ENCODE measurements at places on chromosomes 1 and 21. TPM values are rescaled to one million over a fixed set of nuclear protein-coding genes. Genes with fewer than 3 reads are reported as not detected.
A peak's percentile ranks its signal among the peaks of the same experiment; 100 is the strongest.

DNA sequence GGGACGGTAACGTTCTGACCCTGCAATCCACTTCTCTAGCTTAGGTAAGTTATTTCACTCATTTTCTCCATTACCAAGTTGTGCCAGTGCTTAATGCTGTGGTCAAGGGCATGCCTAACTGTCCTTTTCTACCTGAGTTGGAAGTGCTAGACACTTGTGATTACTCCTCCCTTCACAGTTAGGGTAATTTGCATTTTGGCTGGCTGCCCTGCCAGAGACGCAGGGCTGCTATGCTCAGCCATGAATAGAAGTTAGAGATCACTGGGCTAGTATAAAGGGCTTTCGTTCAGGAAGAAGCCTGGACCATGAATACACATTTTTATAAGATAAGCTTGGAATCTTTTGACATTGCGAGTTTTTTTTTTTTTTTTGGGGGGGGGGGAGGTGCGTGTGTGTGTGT, 633.2 kb upstream of the NEGR1 start:
- no peak for DNase-seq

- no peak for DNase-seq
Observed at GRCh38 chr1:150126811-150127210, 22.9 kb upstream of the PLEKHO1 start.

- no peak for DNase-seq
Observed at GRCh38 chr1:210344706-210345105, 16.0 kb downstream of the HHAT start.

- DNase-seq, result no peak
Observed at GRCh38 chr1:169999761-170000160, 74.7 kb downstream of the KIFAP3 start.

GRCh38 chr1:43007377-43008114, 48.9 kb upstream of the SLC2A1 start:
- peak; percentile 29 for DNase-seq

GRCh38 chr1:114745291-114745690, 12.5 kb downstream of the CSDE1 start:
- DNase-seq, result no peak

DNA sequence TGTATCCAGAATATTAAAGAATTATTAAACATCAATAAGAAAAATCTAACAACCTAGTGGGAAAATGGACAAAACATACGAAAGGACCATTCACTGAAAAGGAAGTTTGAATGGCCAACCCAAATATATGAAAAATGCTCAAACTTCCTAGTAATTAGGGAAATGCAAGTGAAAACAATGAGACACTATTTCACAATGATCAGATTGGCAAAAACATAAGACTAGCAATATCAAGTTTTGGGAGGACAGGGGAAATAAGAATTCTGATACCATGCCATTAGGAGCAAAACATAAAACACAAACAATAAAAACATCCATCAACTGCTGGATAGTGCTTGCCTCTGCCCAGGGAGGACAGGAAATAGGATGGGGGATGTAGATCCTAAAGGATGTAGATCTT, 14.3 kb downstream of the XCL2 start:
- DNase-seq, result no peak

- no peak for DNase-seq
Observed at GRCh38 chr1:60283690-60284089, 210.1 kb upstream of the C1orf87 start.

DNA sequence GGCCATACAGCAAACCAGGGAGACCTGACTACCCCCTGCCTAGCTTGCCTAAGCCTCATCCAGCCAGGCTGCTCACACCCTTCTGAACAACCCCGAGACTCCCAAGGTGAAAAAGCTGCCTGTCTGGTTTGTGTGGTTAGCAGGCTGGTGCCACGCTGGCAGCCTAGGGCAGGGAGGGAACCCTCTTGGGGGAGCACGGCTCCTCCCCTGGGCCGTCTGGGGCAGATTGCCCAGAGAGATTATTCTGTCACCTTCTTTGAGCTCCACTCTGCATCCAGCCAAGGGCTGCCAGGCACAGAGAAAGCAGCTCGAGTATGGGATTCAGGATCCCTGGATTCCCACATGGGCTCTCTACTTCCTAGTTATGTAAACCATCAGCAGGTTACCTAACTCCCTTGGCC, 27.5 kb upstream of the TCEA3 start:
- DNase-seq, result no peak

GRCh38 chr1:52604063-52604770, 2.0 kb downstream of the GPX7 start:
- DNase-seq, result no peak

GRCh38 chr1:188004849-188005248, 1176.1 kb downstream of the PLA2G4A start:
- DNase-seq, result no peak

DNA sequence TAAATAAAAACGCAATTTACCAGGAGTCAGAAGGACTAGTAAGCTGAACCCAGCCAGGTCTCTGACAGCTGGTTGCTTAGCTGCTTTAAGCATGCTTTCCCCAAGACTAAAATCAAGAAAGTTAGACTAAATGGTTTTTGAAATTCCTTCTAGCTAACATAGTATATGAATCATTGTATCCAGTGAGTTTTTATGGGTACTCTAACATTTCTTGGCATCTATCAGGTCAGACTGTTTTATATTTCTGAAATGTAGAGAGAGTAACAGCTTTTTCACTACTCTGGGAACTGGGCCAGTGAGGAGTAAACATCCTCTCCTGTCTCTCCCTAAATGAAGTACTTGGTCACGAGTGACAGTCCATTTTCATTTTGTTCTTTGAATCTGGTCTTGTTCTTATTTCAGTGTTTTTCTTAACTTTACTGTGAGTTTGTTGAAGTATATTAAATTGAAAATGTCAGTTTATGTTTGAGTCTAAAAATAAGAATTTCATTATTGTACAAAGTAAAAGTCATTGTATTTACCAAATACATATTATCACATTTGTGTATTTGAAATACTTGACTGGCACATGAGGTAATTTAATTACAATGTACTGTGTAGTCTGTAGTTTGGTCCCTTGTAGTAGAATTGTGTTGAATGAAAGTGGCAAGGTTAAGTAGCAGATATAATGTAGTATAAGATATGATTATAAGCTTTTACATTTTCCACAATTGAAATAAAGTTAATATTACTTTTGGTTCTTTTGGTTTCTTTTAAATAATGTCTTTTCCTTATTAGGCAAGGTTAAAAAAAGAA, 47.6 kb downstream of the PKN2 start:
- DNase-seq, result no peak

DNA sequence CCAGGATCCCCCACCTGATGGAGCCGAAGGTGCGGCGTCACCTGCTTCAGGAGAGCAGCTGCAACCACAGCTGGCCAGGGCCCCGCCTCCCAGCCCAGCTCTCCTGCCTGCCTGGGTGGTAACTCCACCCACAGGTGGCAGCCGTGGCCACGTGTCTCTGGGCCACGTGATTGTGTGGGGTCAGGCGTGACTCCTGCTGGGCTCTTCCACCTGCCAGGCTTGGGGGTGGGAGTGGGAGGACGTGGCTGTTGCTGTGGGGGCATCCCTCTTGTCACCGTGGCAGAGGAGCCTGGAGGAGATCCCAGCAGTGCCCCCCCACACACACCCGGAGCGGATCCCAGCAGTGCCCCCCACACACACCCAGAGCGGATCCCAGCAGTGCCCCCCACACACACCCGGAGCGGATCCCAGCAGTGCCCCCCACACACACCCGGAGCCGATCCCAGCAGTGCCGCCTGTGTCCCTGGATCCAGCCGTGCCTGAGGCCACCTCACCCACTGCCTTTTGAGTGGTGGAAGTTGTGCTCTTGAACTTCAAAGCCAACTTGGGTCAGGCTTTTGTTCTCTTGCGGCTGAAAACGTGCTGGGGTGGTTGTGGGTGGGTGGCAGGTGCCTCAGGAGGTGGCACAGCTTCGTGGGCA, 32.2 kb downstream of the POFUT2 start:
- DNase-seq, result no peak

DNA sequence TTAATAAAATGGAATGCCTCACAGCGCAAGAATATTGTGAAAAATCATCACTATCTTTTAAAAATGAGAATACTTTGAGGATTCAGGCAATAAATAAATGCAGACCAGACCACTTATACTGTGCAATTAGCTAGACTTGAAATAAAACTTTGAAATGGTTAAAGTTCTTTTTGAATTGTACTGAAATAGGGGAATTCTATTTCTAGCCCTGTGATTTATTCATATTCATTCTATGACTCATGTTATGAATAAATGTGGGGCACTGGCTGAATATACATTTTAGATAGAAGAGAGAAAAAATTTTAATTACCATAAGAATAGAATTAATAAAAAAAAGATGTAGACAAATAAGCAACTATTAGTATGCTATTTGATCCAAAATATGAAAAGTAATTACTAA, 16.4 kb upstream of the USP25 start:
- DNase-seq, result no peak

- DNase-seq, result no peak
Observed at GRCh38 chr1:99660496-99660895, 14.6 kb downstream of the PALMD start.

DNA sequence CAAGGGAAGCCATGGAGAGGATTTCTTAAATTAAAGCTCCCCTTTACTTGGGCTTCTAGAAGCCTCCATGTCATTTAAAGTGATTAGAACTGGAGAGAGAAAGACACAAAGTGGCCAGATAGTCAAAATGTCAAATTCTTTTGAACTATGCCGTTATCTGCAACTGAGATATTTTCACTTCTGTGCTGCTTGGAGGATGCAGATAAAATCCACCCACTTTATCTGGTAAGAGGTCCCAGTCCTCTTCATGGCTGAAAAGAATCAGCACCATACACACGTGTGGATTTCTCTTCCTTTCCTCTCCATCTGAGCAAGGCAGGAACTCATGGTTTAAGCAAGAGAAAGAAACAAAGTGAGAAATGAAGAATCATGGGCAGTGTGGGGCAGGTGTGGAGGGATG, 276.9 kb upstream of the RUNX1 start:
- no peak for DNase-seq

DNA sequence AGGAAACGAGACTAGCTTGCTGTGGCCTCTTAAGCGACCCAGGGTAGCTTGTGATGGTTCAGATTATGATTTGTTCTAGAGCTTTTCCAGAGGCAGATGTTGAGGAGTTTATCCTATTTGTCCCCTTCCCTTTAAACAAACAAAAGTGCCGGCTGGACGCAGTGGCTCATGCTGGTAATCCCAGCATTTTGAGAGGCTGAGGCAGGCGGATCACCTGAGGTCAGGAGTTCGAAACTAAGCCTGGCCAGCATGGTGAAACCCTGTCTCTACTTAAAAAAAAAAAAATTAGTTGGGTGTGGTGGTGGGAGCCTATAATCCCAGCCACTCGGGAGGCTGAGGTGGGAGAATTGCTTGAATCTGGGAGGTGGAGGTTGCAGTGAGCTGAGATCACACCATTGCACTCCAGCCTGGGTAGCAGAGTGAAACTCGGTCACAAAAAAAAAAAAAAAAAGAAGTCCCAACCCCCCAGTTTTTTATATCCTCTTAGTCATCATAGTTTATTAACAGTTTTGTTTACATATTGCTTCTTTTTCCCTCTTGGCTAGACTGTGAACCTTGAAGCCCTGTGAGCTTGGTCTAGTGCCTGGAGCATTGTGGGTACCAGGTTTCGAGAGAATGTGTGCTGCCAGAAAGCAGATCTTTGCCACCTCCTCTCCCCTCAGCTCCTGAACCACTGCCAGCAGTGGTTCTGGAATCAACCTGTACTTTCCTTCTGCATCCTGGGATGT, 29.8 kb downstream of the MAPKAPK2 start:
- DNase-seq, result no peak

DNA sequence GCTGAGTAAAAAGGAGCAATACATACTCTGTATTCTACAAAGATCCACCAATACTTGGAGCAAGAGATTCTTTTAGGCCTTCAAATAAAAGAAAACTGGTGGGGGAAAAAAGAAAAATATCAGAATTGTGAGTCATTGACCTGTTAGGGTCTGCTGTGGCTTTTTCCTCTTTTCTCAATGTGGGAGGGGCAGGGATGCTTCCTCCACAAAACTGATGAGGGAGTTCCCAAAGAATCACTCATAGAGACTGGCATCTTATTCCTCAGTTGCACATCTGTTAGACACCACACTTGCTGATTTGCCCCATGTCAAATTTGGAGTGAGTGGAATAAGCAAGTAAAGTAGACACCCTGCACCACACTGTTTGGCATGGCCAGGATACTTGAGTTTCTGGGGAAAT, 16.6 kb downstream of the C1orf141 start:
- DNase-seq, result no peak

DNA sequence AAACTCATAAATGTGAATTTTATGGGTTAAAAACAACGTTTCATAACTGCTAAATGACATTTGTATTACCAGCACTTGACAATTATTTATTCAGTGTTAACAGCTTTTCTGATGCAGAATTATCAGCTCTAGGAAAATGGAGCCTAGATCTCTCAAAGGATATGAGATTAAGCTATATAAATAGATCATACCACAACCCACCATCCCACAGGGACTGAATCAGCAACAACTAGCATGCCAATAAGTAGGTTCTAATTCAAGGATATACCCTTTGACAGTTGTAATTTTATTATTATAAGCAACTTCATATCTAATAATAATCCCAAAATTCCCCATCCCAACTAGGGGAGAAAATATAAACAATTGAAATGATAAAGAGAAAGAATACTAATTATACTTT, 275.4 kb upstream of the RGS18 start:
- no peak for DNase-seq

- DNase-seq, result no peak
Observed at GRCh38 chr1:63693944-63694571, 79.8 kb upstream of the ROR1 start.

DNA sequence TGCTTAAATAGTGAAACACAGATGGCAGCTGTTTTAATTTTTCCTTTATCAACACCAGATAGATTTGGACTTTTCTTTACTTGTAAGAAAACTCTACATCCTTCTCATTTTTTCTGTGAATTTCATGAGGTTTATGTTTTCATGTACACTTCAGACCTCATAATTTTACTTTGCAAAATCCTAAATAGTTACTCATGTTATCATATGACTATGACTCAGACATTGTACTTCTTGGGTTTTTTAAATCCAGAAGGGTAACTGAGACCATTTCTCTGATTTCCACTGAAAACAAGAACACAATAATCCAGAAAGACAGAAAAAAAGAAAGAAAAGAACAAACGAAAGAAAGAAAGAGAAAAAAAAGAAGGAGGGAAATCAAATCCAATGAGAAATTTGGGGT, 1021.6 kb downstream of the NCAM2 start:
- DNase-seq, result no peak

DNA sequence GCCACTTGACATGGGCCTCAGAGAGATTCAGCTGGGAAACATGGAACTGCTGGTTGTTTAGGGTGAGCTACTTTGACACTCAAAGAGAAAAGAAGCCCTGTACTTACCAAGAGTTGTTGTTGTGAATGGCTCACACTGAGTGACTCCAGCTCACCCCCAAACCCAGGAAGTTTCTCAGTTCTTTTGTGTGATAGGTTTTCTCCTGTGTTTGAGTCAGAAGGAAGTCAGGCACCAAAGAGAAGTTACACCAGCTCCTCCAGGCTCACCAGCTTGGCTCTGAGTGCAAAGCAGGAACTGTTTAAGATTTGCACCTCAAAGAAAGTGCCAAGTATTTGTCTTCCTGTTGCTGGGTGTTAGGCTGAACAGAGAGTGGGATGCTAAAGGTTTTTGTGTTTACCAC, 111.2 kb upstream of the PROX1 start:
- no peak for DNase-seq

The RGS4 gene
- total RNA-seq, result 15.2 TPM

The SYT2 gene
- total RNA-seq, result 0.33 TPM

The PKLR gene
- not detected for total RNA-seq

The MINDY1 gene
- 11.2 TPM for total RNA-seq

The SPRR2A gene
- not detected for total RNA-seq

The PPIAL4G gene
- 0.08 TPM for total RNA-seq

The KCNC4 gene
- 37.4 TPM for total RNA-seq

Data from endothelial cell (in vitro differentiated cells).